ENCODE measurements at places on chromosomes 13 and 19.

- no peak for DNase-seq
Measured at GRCh38 chr19:13979244-13979615, 26.9 kb downstream of the RFX1 start.

- no peak for DNase-seq
Measured at GRCh38 chr13:83190020-83190419, 692.3 kb downstream of the SLITRK1 start.

GRCh38 chr13:91361755-91362271 lies 14.3 kb downstream of the MIR17HG start:
- no peak for DNase-seq

- no peak for DNase-seq
Measured at GRCh38 chr13:100330662-100331061, 241.8 kb downstream of the PCCA start.

DNA sequence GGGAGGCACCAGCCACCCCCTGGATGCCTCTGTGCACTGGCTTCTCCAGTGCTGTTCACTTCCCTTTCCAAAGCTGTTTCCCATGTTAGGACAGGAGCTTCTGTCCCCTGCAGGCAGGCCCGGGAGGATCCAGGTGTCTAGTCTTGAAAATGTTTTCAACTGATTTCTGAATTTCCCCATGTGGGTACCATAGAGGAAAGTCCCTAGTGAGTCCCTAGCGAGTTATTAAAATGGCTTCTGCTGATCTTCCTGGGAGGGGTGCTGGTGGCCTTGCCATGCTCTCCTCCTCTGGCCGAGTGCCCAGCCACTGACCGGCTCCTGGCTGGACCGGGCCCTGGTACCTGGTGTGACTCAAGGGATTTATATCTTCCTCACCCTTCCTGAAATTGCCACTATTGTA lies 5.2 kb upstream of the ANKRD10 start:
- no peak for DNase-seq

- no peak for DNase-seq
Measured at GRCh38 chr19:58372311-58373133, 8.3 kb downstream of the ZNF837 start.

- peak; percentile 4 for DNase-seq
Measured at GRCh38 chr13:102812611-102813287, 13.8 kb downstream of the BIVM start.

GRCh38 chr19:34495416-34495815 lies 13.9 kb downstream of the WTIP start:
- no peak for DNase-seq

GRCh38 chr19:45005787-45006186 lies 4.5 kb downstream of the RELB start:
- no peak for DNase-seq

- DNase-seq, result peak; percentile 74
Measured at GRCh38 chr19:13277104-13277809, 127.0 kb downstream of the IER2 start.

- no peak for DNase-seq
Measured at GRCh38 chr13:73966331-73966730, 167.9 kb downstream of the KLF12 start.

DNA sequence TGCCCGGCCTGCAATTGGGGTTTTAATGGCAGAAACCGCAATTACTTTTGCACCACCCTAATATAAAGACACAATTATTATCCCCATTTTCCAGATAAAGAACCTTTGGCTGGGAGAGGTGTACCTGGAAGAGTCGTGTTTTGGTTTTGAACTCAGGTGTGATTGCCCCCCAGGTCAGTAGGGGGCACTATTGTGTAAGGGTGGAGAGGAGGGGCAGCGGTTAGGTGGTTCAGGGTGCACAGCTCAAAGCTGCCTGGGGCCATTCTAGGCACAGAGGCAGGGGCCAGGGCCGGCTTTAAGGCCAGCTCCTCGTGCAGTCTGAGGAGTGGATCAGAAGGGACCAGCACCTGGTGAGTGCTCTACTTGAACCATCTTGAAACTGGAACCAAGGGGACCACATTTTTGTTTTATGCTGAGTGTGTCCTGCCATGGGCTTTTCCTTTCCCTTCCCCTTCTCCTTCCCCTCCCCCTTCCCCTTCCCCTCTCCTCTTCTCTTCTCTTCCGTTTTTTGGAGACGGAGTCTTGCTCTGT lies 5.8 kb upstream of the FCGRT start:
- DNase-seq, result peak; percentile 66

- peak; percentile 42 for DNase-seq
Measured at GRCh38 chr13:24145240-24145639, 15.3 kb upstream of the SPATA13 start.

DNA sequence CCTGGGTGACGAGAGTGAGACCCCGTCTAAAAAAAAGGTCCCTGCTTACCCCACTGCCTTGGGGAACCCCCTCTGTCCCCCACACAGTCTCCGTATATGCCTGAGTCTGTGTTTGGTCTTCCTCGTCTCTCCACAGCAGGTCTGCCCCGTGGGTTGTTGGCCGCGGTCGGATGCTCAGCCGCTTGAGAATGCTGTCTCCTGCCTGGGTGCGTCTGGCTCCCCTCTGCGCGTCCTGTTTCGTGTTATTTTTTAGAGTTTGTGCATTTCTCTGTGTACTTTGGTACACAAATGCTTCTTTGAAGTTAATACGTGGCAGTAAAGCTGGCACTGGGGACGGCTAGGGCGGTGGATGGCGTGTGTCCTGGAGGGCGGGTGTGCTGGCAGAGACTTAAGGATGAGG lies 34.9 kb downstream of the KDM4B start:
- DNase-seq, result no peak

GRCh38 chr19:3679138-3679537 lies 21.1 kb downstream of the PIP5K1C start:
- no peak for DNase-seq

DNA sequence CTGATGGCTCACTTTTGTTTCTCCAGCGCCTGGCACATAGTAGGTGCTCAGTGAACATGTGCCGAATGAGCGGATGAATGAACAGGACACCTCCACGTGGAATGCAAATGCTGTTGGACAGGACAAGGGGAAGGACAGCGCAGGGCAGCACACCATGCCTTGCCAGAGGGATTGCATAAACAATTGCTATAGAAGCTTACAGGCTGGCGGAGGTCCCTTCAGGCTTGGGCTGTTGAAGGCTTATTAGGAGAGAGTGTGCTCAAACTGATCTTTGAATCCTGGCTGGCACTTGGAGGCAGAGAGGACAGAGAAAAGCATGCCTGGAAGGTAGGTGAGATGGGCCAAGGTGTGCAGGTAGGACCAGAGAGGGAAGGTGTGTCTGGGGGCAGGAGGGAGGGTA lies 35.9 kb upstream of the ZNF536 start:
- no peak for DNase-seq

DNA sequence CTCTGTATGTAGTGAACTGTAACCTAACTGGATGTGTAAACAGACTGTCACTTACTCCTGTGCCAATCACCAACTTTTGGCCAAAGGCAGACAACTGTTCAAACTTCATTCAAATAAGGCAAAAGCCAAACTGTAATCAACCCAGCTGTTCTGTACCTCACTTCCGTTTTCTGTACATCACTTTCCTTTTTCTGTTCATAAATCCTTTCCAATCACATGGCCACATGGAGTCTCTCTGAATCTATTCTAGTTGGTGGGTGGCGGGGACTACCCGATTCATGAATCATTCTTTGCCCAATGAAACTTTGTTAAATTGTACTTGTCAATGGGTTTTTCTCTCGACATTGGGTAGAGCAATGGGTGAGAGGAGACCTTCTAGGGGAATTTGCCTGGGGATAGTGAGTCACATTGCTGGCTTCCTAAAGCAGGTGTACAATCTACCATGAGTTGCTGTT lies 178.3 kb upstream of the RFC3 start:
- DNase-seq, result peak; percentile 86

GRCh38 chr13:106589716-106590115 lies 21.8 kb upstream of the ARGLU1 start:
- no peak for DNase-seq

GRCh38 chr19:7187605-7188339 lies 106.4 kb downstream of the INSR start:
- DNase-seq, result no peak

- DNase-seq, result peak; percentile 71
Measured at GRCh38 chr13:74891610-74892009, 590.4 kb downstream of the TBC1D4 start.

DNA sequence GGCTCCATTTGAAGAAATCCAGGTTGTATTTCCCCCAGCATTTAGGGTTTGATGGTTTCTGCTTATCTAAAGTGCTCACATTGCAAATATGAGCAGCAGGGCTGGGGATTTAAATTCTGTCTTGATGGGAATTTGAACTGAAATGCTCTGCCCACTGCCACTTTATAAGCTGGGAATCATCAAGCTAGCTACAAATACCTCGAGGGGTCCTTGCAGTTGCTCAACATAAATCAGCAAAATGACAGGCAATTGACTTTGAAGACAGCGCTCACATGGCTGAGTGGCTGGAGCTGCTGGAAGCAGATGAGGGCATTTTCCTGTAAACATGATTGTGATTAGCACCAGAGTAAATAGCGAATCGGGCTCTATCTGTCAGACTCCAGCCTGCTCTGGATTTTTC lies 39.4 kb upstream of the MEDAG start:
- no peak for DNase-seq

GRCh38 chr13:106522112-106522705 lies 13.3 kb downstream of the EFNB2 start:
- peak; percentile 85 for DNase-seq

DNA sequence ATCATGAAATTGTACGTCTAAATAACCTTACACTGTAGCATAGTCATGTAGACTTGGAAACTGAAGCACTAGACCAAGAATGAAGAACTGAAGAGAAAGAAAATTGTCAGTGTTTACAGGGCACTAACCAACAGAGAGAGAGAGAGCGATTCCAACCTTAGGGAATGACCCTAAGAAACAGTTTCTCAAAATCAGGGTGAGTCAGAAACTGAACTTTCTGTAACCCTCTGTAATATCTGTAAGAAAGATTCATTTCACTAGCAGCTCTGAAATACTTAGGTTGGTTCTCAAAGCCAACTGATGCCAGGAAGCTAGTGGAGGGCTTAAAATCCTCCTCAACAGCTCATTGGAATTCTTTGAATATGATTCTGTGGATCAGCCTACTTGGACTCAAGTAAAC lies 936.9 kb downstream of the EFNB2 start:
- no peak for DNase-seq

DNA sequence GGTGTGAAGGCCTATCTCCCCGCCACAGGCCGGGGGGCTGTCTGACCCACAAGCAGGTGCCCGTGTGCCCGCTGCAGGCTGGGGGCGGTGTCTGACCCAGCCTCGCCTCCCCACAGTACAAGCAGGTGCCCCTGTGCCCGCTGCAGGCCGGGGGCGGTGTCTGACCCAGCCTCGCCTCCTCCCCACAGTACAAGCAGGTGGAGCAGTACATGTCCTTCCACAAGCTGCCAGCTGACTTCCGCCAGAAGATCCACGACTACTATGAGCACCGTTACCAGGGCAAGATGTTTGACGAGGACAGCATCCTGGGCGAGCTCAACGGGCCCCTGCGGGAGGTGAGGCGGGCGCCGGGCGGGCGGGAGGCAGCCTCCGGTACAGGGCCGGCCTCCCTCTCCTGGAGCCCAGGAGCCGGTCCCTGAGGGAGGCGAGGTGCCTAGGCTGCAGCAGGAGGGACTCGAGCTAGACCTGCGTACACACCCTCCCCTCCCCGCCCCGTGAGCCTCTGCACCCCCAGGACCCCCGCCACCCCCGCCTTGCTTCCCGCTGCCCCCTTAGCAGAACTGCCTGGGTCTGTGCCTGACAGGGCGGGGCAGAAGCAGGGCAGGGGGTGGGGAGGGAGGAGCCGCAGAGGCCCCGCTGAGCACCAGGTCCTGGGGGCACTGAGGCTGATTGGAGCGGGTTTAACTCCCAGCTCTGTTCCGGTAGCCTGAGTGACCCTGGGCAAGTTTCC lies 20.6 kb downstream of the HCN2 start:
- no peak for DNase-seq

DNA sequence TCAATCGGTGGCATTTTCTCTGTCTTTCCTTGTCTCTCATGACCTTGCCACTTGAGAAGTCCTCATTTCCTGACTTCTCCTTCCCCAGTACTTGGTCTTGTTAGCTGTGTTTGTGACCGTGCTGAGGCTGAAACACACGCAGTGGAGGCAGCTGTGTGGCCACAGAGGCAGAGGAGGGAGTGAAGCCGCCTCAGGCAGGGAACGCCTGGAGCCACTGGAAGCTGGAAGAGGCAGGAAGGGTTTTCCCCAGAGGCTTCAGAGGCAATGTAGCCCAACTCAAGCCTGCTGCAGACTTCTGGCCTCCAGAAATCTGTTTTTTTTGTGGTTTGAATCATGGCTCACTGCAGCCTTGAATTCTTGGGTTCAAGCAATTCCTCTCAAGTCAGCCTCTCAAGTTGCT lies 29.2 kb upstream of the ARGLU1 start:
- DNase-seq, result no peak

GRCh38 chr19:40539070-40539469 lies 37.6 kb upstream of the SHKBP1 start:
- peak; percentile 24 for DNase-seq

DNA sequence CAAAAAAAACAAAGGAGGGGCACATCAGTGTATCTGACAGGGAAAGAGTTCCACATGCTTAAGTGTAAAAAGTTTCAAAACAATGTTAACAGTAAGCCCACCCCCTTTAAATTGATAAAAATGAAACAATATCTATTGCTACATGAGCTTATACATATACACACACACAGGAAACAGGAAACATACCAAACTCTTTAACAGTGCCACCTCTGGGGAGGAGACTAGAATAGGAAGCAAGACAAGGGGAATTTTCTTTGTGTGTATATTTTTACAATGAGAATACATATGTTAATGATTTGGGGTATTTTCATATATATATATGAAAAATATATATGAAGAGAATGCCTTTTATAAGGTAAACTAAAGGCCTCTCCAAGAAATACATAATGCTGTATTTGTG lies 44.7 kb downstream of the TPT1 start:
- no peak for DNase-seq

DNA sequence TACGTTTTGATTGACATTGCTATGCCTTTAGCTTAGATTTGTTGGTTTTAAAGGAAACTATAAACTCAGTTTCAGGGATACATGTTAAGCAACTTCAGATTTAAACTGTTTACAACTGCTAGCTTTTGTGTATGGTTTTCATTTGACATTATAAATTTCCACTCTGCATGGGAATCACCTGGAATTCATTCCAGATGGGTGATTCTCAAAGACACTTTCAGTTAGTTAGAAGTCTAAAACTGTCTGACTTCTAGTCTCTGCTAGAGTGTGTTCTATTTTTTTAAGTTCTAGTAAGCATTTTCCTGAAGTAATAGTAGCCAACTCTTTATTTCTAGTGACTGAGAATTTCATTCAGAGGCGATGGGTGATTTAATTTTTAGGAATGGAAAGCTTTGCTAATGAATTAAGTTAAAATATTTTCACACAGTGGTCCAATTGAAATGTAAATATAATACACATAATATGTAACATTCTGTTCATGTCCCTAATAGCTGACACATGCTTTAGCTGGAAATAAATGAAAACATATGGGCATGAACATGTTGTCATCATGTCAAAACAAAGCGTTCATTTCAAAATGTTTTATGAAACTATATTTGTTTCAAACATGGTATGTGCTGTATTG lies 58.3 kb upstream of the CSNK1A1L start:
- DNase-seq, result no peak

- no peak for DNase-seq
Measured at GRCh38 chr13:66723576-66723975, 506.6 kb downstream of the PCDH9 start.

Data from epithelial cell of esophagus (primary cell).